CD8-positive, alpha-beta memory T cell (primary cell): ENCODE measurements at places on chromosomes 16 and 17.
A peak's percentile ranks its signal among the peaks of the same experiment; 100 is the strongest.

GRCh38 chr17:45021607-45022287 is 29.7 kb downstream of the DCAKD start:
- H3K4me3 ChIP-seq = no peak overlapping the region
- no peak overlapping the region for H3K27ac ChIP-seq
- H3K4me1 ChIP-seq = peaks cover 20% of the 10 kb centered on the region
- peak; percentile 67 for DNase-seq

DNA sequence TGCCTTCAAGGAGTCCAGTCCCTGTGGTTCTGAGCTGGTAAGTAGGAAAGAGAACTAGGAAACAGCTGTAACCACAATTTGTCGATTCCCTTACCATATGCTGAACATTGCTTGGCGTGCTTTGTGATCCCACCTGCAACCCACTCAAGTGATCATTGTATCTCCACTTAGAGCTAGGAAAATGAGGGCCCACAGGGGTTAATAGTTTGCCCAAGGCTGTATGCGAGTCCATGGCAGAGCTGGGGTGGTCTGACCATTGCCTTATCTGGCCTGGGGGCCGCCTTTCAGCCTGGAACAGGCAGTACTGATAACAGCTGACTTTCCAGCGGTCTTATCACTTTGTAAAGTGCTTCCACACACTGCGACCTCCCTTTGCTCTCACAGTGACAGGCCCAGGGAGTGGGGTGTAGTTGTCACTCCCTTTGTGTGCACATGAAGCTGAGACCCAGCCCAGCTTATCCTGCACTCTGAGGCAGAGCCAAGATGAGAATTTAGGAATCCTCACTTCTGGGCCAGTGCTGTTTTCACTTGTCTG is 9.8 kb downstream of the MYL4 start:
- H3K36me3 ChIP-seq = no peaks in the 10 kb centered on the region
- H3K27ac ChIP-seq = peak overlapping the region; percentile 28
- DNase-seq = no peak

DNA sequence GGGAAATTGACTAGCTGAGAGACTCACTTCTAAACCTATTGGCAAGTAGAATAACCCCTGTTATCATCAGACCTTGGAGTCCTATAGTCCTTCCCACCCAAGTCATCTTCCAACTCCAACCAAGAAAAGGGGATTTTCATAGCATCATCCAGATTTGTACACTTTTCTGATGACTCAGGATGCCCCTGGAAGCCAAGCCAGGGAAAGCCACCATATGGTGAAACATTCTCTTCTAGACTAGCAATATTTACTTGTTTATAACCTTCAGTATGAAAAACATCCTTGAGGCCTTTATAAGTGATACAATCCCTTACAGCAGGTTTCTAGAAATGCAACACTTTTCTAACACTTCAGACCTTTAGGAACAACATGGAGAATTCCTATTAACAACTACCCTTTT is 618.8 kb upstream of the CDH11 start:
- H3K27me3 ChIP-seq = no peaks in the 10 kb centered on the region
- H3K4me1 ChIP-seq = no peaks in the 10 kb centered on the region
- no peak for DNase-seq
- H3K4me3 ChIP-seq = no peak overlapping the region
- H3K27ac ChIP-seq = no peak overlapping the region
- H3K36me3 ChIP-seq = no peaks in the 10 kb centered on the region

GRCh38 chr16:16041196-16041892 is 91.9 kb downstream of the ABCC1 start:
- H3K27ac ChIP-seq = no peak overlapping the region
- no peaks in the 10 kb centered on the region for H3K27me3 ChIP-seq
- no peak overlapping the region for H3K4me3 ChIP-seq

DNA sequence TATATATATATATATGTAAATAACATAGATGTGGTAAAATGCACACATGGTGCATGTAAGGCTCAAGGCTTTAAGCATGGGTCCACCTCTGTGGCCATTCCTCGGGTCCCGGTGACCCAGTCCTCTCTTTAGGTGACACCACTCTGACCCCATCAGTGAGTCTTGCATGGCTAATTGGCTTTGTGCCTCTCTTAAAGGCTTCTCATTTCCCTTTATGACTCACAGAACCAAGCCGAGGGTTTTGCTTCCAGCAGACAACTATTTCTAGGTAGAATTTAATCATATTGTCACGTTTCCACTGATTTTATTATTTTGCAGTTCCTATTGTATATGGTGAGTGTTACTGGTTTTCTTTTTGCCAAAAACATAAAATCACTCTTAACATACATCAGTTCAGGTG is 59.7 kb downstream of the PLCG2 start:
- H3K27ac ChIP-seq = no peak overlapping the region
- H3K4me3 ChIP-seq = no peak overlapping the region
- no peaks in the 10 kb centered on the region for H3K27me3 ChIP-seq
- H3K36me3 ChIP-seq = no peaks in the 10 kb centered on the region

DNA sequence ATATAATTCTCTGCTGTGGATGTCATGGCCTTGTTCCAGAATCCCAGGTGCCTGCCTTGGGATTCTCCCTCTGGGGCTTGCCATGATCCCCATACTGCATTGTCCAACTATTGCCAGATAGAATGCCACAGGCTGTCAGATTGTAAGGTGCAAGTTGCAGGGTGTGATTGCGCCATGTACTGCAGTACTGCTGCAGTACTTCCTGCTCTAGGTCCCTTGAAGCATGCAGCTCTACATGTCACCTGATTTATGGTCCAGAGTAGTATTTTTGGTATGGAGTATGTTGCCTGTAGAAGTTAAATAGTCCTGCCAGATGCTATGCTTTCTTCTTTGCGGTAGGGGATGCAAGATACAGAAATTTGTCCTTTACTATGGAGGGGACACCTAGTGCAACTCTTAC is 7.0 kb upstream of the SLFN5 start:
- H3K4me1 ChIP-seq = peaks cover 66% of the 10 kb centered on the region
- H3K27ac ChIP-seq = no peak overlapping the region
- no peaks in the 10 kb centered on the region for H3K27me3 ChIP-seq

- H3K4me3 ChIP-seq = no peak overlapping the region
- H3K27ac ChIP-seq = no peak overlapping the region
- H3K4me1 ChIP-seq = peaks cover 12% of the 10 kb centered on the region
- H3K36me3 ChIP-seq = no peaks in the 10 kb centered on the region
- no peak for DNase-seq
- H3K27me3 ChIP-seq = no peaks in the 10 kb centered on the region
These were observed 3.9 kb upstream of the EXOC7 start for GRCh38 chr17:76107509-76107908.

- H3K4me1 ChIP-seq = no peaks in the 10 kb centered on the region
- no peak overlapping the region for H3K27ac ChIP-seq
- H3K27me3 ChIP-seq = no peaks in the 10 kb centered on the region
- no peak overlapping the region for H3K4me3 ChIP-seq
These were observed 10.5 kb downstream of the POLDIP2 start for GRCh38 chr17:28346746-28347246.

DNA sequence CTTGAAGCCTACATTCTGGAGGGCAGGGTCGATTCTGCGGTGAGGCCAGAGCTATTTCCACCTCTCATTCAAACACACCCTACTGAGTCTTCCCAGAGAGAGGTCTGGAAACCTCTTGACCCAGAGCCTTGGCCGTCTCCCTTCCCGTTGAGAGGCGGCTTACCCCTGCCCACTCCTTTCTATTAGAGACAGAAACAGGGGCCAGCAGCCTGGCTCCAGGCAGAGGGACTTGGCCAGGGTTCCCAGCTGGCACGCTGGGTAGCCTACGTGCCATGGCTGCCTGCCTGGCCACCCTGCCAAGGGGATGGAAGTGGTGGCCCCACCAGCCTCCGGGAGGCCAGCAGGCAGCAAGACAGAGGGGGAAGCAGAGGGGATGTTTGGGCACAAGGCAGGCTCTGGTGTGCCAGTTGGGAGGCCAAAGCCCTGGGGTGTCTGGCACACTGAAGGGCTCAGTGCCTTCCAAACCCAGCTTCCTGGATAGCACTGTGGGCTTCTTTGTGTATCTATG is 6.0 kb downstream of the STAC2 start:
- no peak overlapping the region for H3K4me3 ChIP-seq
- H3K36me3 ChIP-seq = no peaks in the 10 kb centered on the region
- H3K27ac ChIP-seq = no peak overlapping the region
- H3K27me3 ChIP-seq = peaks cover 5% of the 10 kb centered on the region
- DNase-seq = no peak
- H3K4me1 ChIP-seq = no peaks in the 10 kb centered on the region

- no peak for DNase-seq
- no peaks in the 10 kb centered on the region for H3K27me3 ChIP-seq
- no peaks in the 10 kb centered on the region for H3K4me1 ChIP-seq
- H3K27ac ChIP-seq = no peak overlapping the region
- H3K4me3 ChIP-seq = no peak overlapping the region
These were observed 31.8 kb downstream of the ZDHHC7 start for GRCh38 chr16:84979516-84979915.

- H3K27ac ChIP-seq = no peak overlapping the region
- H3K27me3 ChIP-seq = no peaks in the 10 kb centered on the region
- H3K4me1 ChIP-seq = no peaks in the 10 kb centered on the region
- DNase-seq = no peak
These were observed 152.6 kb downstream of the CYB561 start for GRCh38 chr17:63293323-63294075.

GRCh38 chr16:55426865-55427484 is 52.0 kb upstream of the MMP2 start:
- no peak overlapping the region for H3K27ac ChIP-seq
- no peak overlapping the region for H3K4me3 ChIP-seq
- no peaks in the 10 kb centered on the region for H3K4me1 ChIP-seq
- no peak for DNase-seq

GRCh38 chr17:1566505-1567199 is 4.1 kb upstream of the PITPNA start:
- no peaks in the 10 kb centered on the region for H3K36me3 ChIP-seq
- H3K27me3 ChIP-seq = no peaks in the 10 kb centered on the region
- DNase-seq = peak; percentile 21
- peaks cover 13% of the 10 kb centered on the region for H3K4me1 ChIP-seq
- H3K27ac ChIP-seq = no peak overlapping the region
- H3K4me3 ChIP-seq = peak overlapping the region; percentile 60

DNA sequence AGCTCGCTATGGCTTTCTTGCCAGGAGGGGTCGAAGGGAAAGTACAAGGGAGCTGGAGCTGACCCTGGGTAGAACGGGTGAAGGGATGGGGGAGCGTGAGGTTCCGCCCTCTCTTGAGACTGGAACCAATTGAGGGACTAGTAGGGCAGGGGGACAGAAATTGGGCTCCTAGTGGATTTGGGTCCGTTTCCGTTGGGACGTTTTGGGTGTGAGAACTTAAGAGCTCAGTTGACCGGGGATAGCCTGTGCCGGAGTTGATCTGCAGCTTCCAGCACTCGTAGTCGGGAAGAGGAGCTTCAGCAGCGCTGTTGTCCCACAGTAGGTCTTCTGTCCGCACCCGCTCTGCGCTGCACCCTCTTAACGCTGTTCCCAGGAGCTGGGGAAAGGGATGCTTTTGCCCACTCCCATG is 481 bp downstream of the CNTROB start:
- peak overlapping the region; percentile 92 for H3K27ac ChIP-seq
- H3K27me3 ChIP-seq = no peaks in the 10 kb centered on the region

DNA sequence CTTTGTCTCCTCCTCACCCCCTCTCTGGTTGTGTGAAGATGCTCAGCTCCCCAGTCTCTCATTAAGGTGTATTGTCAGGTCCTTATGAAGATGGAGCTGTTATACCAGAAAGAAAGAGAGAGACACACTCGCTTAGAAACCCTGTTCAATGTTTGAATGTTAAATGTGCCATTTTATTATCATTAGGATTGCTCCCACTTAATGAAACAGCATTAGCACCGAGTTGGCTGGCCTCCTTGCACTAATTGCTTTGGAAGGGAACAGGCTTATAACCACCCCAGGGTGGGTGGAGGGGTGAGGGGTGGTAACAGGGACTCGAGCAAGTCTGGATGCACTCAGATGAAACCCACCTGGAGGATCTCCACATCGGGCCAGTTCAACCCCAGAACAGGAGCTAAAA is 14.4 kb downstream of the PIPOX start:
- no peak for DNase-seq

GRCh38 chr16:86786338-86786737 is 208.0 kb downstream of the FOXL1 start:
- no peak for DNase-seq
- no peaks in the 10 kb centered on the region for H3K36me3 ChIP-seq
- no peak overlapping the region for H3K27ac ChIP-seq
- no peaks in the 10 kb centered on the region for H3K27me3 ChIP-seq

- H3K27ac ChIP-seq = no peak overlapping the region
- DNase-seq = no peak
- no peaks in the 10 kb centered on the region for H3K27me3 ChIP-seq
- H3K36me3 ChIP-seq = peaks cover 16% of the 10 kb centered on the region
- H3K4me1 ChIP-seq = no peaks in the 10 kb centered on the region
These were observed 20.5 kb downstream of the TMEM94 start for GRCh38 chr17:75476752-75477489.

DNA sequence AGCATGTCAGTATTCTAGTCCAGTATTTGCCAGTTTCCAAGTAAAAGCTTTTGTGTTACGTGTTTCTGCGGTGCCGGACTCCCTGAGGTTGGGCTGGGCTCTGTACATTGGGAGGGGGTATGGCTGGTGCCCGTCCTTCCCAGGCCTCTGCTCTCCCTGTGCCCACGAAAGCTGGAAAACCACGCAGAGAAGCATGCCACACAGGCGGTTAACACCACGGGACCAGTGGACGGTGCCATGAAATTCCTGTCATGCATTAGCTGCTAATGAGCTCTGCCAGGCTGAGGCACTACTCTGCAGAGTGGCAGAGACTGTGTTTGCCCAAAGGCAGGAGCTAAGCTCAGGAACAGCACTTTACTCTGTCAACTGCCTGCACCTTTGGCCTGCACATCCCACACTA is 8.1 kb downstream of the SMIM5 start:
- H3K27ac ChIP-seq = no peak overlapping the region
- H3K27me3 ChIP-seq = no peaks in the 10 kb centered on the region
- no peaks in the 10 kb centered on the region for H3K4me1 ChIP-seq
- no peak for DNase-seq
- no peaks in the 10 kb centered on the region for H3K36me3 ChIP-seq
- no peak overlapping the region for H3K4me3 ChIP-seq

DNA sequence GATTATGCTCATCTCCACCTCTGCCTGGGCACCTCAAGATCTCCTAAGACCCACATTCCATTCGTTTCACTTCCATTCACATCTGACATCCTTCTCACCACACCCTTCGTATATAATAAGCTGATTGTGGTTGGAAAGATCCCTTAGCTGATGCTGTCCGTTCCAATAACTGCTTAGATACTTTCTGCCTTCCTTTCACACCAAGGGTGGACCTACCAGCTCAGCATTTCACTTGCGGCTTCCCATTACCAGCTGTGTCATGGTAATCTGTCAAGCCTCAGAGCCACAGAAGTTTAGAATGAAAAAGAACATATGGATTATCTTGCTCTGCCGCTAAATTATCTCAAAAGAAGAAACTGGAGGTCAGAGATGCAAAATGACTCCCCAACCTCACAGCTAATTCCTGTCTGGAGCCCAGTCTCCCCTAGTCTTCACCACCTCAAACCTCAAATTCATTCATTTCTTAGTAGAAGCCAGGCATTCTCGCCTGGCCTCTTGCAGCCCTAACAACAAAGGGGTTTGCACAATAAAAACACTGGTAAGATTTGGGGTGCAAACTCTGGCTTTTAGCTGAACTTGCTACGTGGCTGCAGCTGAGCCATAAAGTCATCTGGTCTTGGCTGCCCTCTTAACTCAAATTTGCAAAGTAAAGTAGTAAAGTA is 182.8 kb upstream of the HS3ST3A1 start:
- no peak overlapping the region for H3K4me3 ChIP-seq
- no peaks in the 10 kb centered on the region for H3K36me3 ChIP-seq
- no peak overlapping the region for H3K27ac ChIP-seq
- H3K27me3 ChIP-seq = no peaks in the 10 kb centered on the region
- no peak for DNase-seq
